Panc1 (cell line): ENCODE measurements at places on chromosomes 11 and 22.

DNA sequence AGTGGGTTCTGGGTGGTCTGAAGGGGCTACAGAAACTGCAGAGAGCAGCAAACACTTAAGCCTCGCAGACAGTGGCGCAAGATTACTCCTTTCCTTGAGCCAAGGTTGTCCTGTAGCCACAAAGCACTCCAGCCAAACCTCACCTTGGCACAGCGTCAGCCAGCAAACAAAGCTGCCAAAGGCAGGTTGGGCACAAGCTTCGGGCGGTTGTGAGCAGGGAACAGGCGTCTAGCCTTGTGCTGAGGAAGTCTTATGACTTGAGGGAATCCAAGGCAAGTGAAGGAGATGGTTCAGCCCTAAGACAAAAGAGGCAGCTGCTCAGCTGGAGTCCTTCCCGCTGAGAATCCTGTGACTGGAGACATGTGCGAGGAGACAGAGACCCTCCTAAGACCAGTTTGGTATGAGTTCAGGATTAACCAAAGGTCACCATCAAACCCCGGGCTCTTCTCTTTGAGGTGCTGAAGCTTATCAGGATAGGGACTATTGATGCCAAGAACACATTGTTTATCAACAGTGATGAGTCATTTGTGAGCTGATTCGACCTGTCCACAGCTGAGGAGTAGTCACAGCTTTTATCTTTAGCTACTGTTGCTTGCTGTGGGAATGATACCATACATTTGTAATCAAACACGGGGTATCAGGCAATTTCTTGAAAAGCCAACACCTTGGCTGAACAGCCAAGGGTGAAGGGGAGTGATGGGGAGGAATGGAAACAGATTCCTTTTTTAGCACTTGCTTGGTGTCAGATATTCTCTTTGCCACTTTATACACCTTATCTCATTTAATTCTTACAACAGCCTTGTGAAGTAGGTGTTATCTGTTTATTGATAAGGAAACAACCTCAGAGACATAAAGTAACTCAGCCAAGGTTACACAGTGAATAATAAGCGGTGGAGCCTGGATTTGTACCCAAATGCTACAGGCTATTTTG lies 4.6 kb downstream of the ADM start:
- no peak for DNase-seq

- DNase-seq, result no peak
Observed at GRCh38 chr11:20488352-20488751, 100.8 kb downstream of the PRMT3 start.

DNA sequence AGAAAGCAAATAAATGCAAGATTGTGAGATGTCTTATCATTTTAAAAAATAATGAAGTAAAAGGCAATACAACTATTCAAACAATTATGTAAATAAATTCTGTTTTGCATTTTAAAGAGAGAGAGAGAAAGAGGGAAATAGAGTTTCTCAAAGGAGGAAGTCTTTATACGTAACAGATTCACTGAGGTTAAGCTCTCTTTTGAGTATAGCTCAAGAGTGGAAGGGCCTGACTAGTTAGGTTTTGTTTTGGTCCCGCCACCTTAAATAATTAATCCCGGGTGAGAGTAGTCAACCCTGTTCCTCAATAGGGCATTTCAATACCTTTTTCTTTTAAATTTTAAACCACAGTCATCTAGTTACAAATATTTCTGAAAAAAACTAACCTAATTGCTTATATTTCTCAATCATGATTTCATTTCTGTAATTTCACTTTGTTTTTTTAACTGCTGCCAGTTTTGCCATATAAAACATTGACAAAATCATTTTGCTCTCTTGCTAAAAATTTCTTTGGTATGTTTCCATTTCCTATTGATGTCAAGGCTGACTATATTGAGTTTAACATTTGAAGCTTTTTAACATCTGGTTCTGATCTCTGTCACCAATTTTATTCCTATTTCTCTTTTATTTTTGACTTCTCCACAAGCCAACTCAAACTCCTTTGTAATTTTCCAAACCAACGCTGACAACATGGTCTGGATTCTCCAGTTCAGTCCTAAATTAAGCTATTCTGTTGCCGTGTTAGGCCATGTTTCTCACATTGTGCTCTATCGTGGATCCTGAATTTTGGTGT lies 10.3 kb downstream of the OR10D3 start:
- DNase-seq, result no peak

- DNase-seq, result no peak
Observed at GRCh38 chr11:122265981-122266380, 150.0 kb upstream of the BLID start.

GRCh38 chr11:96228473-96228891 lies 114.5 kb downstream of the MAML2 start:
- DNase-seq, result no peak

GRCh38 chr11:27309046-27309445 lies 54.0 kb downstream of the CCDC34 start:
- DNase-seq, result no peak

DNA sequence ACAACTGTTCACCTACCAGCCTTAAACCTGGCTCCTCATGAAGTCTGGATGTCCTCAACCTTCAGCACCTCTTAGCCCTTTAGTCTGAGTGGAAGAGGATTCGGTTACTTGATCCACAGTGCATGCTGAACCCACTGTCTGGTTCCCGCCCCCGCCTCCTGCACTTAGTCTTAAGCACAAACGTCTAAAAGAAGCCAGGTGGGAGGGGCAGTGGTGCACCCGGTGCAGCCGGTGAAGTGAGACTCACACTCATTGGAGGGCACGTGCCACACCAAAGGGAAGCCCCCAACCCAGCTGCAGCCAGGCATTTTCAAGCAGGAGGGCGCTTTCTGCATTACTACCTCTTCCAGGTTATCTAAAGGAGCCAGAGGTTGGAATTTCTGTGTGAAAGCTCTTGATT lies 146.8 kb downstream of the COMMD9 start:
- no peak for DNase-seq

GRCh38 chr11:60363542-60364470 lies 14.5 kb upstream of the MS4A7 start:
- DNase-seq, result peak; percentile 43

DNA sequence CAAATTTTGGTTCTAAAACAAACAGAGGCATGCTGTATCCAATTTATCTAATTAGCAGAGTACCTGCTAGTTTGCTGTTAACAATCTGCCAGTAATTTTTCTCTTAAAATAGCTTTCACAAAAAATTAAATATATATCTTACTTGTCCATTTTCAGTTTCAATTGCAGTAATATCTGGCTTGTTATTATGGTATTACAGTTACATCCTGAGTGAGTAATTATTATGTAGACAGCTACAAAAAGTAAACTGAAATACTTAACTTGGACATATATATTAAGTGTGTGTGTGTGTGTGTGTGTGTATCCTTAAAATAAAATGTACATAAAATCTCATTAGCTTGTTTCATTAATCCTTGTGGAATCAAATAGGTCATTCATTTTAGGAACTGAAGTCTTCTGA lies 148.7 kb downstream of the LUZP2 start:
- no peak for DNase-seq

DNA sequence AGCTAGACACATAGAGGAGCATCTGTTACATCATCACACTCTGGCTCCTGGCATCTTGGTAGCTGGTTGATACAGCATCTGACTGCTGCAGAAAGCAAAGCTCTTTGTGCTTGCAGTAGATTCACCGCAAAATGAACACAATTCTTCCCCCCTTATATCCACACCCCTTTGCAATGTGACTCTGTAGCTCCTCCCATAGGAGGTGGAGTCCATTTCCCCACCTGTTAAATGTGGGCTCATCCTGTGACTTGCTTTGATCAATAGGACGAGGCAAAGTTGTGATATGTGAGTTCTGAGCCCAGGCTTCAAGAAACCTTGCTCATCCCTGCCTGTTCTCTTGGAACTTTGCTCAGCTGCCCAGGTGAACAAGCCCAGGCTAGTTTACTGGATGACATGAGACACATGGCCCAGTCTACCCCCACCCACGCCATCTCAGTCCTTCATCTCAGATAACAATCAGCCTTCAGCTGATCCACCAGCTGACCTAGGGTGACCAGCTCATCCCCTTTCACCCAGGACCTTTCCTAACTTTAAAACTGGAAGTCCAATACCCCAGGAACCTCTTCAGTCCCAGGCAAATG lies 272.2 kb downstream of the TENM4 start:
- DNase-seq, result no peak

- DNase-seq, result no peak
Observed at GRCh38 chr22:19526702-19527111, 2.5 kb upstream of the CLDN5 start.

DNA sequence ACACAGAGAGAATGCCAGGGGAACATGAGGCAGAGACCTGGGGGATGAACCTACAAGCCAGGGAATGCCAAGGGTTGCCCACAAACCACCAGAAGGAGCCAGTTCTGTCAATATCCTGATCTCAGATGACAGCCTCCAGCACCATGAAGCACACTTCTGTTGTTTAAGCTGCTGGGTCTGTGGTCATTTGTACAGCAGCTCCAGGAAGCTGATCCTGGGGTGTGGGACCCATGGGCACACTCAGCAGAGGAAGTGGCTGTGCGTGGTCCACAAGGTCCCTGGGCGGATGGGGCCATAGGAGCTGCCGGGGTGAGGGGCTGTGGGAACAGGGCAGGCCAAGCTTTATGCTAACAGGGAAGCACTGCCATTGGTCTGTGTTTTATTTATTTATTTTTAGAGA lies 12.1 kb downstream of the PPM1F start:
- no peak for DNase-seq

GRCh38 chr22:47417699-47418098 lies 655.2 kb downstream of the TBC1D22A start:
- DNase-seq, result no peak

GRCh38 chr11:60959431-60959830 lies 7.5 kb upstream of the SLC15A3 start:
- DNase-seq, result no peak

- DNase-seq, result no peak
Observed at GRCh38 chr11:35058669-35059434, 80.1 kb upstream of the CD44 start.

DNA sequence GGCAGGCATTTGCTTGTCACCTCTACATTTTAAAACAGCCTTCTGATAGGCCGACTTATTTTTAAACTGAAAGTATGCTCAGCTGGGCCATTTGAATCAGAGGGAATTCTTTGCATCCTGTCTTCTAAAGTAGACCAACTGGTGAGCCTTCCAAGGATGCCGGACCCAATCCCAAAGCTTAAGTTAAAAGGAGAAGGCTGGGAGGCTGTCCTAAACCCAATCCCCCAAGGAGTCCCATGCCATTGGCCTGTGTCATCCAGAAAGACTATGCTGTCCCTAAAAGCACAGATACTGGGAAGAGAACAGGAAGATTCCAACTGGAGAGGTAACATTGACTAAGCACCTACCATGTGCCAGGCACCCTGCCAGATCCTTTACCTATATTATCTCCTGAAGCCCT lies 18.0 kb downstream of the TENM4 start:
- DNase-seq, result no peak

DNA sequence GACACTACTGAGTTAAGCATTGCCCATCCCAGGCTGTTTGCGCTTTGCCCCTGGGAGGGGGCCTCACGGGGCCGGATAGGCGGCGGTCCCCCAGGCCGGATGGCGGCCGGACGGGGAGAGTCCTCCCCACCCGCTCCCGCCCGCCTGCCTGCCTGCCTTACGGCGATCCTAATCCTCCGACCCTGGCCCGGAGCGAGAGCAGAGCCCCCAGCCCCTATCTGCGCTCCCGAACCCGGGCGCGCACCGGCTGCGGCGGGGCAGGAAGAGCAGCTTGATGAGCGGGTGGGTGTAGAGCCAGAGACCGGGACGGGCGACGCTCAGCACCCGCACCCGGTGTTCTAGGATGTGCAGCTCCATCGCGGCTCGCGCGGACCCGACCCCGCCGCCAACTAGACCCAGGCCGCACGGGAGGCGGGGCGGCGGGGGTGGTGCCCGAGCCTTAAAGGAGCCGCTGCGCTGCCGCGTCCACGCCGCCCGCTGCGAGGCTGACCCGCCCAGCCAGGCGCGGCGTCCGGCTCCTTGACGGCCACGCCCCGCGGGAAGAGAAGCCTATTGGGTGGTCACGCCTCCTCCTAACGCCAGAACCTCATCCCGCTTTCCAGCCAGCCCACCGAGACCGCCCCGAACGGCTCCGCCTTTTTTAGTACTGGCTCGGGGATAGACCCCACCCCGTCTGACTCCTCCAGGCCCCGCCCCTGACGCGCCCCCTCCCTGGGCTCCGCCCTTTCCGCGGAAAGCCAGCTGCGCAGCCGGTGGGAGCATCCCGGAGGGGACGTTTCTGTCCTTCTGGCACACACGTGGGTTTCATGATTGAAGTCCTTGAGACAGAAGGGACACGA lies at the start of gene CASTOR1:
Gene CASTOR1, minus strand, starts transcription at position 365 of the 839 bp plus-strand sequence. Its CDS starts 8 bp downstream, at position 357.
- DNase-seq, result peak; percentile 84

GRCh38 chr11:103927535-103927934 lies 108.9 kb upstream of the DDI1 start:
- no peak for DNase-seq
